ENCODE measurements at places on chromosomes 11 and 22.

- no peak for DNase-seq
Measured at GRCh38 chr11:112161012-112161411, 2.9 kb downstream of the IL18 start.

- no peak for DNase-seq
Measured at GRCh38 chr22:43828998-43829782, 17.1 kb upstream of the EFCAB6 start.

DNA sequence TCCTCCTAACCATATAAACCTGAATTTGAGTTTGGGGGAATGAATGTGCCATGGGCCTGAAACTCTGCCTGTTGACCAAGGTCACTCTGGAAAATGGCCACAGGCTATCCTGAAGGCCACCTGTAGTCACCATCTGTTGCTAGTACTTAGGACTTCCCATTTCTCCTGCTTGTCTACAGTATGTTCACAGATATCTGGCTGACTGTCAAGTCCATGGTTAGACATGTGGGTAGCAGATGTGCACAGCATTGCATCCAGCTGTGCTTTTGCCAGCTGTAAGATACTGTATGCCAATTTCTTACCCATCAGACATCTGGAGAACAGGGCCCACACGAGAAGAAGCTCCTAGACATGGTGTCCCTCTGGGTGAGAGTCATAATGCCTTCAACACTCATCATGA lies 475.4 kb downstream of the INSC start:
- DNase-seq: no peak

DNA sequence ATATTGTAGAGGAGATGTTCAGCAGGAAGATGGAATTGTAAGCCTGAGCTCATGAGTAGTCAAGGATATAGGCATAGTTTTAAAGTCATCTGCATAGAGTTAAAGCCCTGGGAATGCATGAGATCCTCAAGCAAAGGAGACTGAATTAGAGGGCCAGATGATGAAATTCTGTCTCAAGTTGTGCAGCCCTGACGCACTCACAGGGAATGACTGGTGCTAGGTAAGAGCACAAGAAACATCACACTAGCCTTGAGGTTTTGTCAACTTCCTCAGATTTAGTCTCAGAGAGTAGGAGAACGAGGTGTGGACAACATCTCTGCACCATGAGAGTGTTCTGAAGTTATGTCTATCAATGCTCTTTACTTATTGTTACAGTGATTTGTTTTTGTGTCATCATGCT lies 5.8 kb downstream of the RAB38 start:
- no peak for DNase-seq

GRCh38 chr11:3949125-3949524 lies 93.7 kb downstream of the STIM1 start:
- DNase-seq: no peak

- no peak for DNase-seq
Measured at GRCh38 chr11:72478669-72479068, 44.3 kb upstream of the CLPB start.

GRCh38 chr22:28934026-28934425 lies 50.7 kb downstream of the ZNRF3 start:
- DNase-seq: no peak

DNA sequence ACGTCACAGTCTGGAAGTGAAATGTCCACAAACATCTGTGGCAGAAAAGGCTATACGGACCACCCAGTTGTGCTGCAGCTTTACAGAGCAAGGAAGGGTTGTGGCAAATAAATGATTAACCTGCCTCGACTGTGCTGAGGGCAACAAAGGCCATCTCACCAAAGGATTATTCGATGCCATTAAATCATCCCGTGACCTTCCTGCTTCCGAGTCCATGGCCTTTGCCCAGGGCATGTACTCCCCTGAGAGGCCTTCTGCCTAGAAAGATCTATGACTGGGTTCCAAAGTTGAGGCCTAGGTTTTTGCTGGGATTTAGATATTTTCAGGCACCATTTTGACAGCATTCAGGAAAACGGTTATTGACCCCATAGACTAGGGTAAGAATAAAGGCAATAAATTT lies 9.2 kb downstream of the CDPF1 start:
- DNase-seq: no peak

DNA sequence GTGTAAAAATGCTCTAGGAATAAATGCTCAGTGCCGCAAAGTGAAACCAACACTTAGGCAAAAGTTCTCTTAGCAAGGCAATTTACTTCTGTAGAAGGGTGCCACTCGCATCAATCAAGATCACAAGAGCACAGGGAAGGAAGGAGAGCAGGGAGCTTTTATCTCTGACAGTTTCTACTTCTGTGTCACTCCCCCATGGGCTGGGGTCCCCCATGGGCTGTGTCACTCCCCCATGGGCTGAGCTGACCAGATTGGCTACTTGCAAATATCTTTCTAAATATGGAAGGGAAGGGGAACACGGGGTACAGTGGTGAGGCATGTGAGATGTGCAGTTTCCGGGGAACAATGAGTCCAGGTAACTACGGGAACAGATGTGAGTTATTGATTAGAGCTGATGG lies 397 bp downstream of the OR52N2 start:
- DNase-seq: no peak

DNA sequence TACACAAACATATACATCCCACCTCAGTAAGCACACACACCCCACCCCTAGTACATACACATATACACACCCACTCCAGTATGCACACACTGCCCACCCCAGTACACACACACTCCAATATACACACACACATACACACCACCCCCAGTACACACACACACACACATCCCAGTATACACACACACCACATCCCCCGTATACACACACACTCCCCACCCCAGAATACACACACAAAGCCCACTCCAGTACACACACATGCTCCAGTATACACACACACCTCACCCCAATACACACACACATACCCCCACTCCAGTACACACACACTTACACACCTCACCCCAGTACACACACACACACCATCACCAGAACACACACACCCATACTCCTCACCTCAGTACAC lies 7.4 kb downstream of the TECTA start:
- no peak for DNase-seq

DNA sequence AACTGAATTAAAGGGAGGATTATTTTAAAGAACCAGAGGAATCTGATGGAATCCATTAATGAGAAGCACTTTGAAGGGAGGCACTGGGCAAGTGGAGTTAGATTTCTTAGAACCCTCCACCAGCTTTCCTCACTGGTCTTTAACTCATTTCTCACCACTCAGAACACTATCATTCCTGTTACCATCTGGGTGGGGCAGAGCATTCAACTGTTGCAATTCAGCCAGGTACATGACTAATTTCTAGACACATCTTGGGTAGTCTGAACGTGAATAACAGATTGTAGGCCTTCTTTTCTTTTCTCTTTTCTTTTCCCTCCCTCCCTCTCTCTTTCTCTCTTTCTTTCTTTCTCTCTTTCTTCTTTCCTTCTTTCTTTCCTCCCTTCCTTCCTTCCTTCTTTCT lies 15.5 kb upstream of the MMP1 start:
- DNase-seq: no peak

- DNase-seq: no peak
Measured at GRCh38 chr11:44285756-44286155, 24.2 kb downstream of the ALX4 start.

All from HuH-7.5 (cell line).